ENCODE measurements at places on chromosomes 11 and 22. TPM values are rescaled to one million over a fixed set of nuclear protein-coding genes. Genes with fewer than 3 reads are reported as not detected.
A peak's percentile ranks its signal among the peaks of the same experiment; 100 is the strongest.

The KIF18A gene
- 3.8 TPM for total RNA-seq

The NEFH gene
- total RNA-seq, result 3.1 TPM

The OR51B5 gene
- not detected for total RNA-seq

The TTLL12 gene
- 21.4 TPM for total RNA-seq

The ABTB2 gene
- 12.2 TPM for total RNA-seq

The OR51B2 gene
- not detected for total RNA-seq

The DKK3 gene
- 328 TPM for total RNA-seq

The MS4A7 gene
- not detected for total RNA-seq

The DEPDC7 gene
- total RNA-seq, result 4.0 TPM

The PELI3 gene
- total RNA-seq, result 4.6 TPM

- DNase-seq, result peak; percentile 22
- no peaks in the 10 kb centered on the region for H3K27me3 ChIP-seq
- peaks cover 15% of the 10 kb centered on the region for H3K4me1 ChIP-seq
- peak overlapping the region; percentile 66 for H3K4me3 ChIP-seq
- peak overlapping the region; percentile 41 for H3K27ac ChIP-seq
Measured at GRCh38 chr11:111977146-111978027, 40.2 kb downstream of the DIXDC1 start.

GRCh38 chr11:20388096-20389055 is 860 bp downstream of the PRMT3 start:
- H3K27me3 ChIP-seq, result no peaks in the 10 kb centered on the region
- H3K4me1 ChIP-seq, result peaks cover 6% of the 10 kb centered on the region
- H3K4me3 ChIP-seq, result peak overlapping the region; percentile 90

GRCh38 chr22:23691748-23692423 is 1.1 kb downstream of the RGL4 start:
- peaks cover 6% of the 10 kb centered on the region for H3K36me3 ChIP-seq
- no peaks in the 10 kb centered on the region for H3K27me3 ChIP-seq
- DNase-seq, result no peak
- peaks cover 6% of the 10 kb centered on the region for H3K4me1 ChIP-seq
- no peak overlapping the region for H3K27ac ChIP-seq

DNA sequence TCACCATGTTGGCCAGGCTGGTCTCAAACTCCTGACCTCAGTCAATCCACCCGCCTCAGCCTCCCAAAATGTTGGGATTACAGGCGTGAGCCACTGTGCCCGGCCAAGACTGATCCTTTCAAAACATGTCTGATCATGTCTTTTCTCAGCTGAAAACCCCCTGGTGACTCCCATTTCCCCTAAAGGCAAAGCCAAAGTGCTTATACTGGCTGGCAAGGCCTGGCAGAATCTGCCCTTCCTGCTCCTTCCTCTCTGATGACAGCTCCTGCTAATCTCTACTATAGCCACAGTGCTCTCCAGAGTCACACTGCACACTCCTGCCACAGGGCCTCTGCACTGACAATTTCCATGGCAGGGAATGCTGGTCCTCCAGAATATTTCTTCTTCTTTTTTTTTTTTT is 2.6 kb upstream of the MCHR1 start:
- H3K36me3 ChIP-seq, result no peaks in the 10 kb centered on the region
- peaks cover 14% of the 10 kb centered on the region for H3K4me1 ChIP-seq
- no peak overlapping the region for H3K27ac ChIP-seq
- no peak for DNase-seq
- peaks cover 13% of the 10 kb centered on the region for H3K27me3 ChIP-seq
- H3K4me3 ChIP-seq, result no peak overlapping the region

DNA sequence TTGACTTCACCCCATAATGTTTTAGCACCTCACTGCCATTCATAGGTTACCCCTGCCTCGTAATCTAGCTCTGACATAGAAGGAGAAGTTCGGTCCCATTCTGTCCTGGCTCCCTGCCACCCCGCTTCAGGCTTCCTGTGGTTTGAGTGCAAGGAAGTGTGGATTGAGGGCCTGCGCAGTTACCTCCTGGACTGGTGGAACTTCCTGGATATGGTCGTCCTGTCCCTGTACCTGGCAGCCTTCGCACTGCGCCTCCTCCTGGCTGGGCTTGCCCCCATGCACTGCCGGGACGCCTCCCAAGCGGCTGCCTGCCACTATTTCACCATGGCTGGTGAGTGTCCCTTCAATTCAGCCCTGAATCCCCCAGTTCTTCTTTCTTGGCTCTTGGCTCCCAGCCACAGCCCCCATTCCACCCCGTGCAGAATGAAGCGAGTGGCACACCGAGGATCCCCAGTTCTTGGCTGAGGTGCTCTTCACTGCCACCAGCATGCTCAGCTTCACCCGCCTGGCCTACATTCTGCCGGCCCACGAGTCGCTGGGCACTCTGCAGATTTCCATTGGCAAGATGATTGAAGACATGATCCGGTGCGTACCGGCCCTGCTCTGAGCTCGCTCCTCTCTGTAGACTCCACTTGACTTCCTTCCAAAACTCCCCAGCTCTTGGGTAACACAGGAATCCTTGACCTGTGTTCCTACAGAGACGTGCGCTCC is 15.4 kb downstream of the ART5 start:
- no peaks in the 10 kb centered on the region for H3K4me1 ChIP-seq
- DNase-seq, result no peak
- no peaks in the 10 kb centered on the region for H3K27me3 ChIP-seq
- no peaks in the 10 kb centered on the region for H3K36me3 ChIP-seq

DNA sequence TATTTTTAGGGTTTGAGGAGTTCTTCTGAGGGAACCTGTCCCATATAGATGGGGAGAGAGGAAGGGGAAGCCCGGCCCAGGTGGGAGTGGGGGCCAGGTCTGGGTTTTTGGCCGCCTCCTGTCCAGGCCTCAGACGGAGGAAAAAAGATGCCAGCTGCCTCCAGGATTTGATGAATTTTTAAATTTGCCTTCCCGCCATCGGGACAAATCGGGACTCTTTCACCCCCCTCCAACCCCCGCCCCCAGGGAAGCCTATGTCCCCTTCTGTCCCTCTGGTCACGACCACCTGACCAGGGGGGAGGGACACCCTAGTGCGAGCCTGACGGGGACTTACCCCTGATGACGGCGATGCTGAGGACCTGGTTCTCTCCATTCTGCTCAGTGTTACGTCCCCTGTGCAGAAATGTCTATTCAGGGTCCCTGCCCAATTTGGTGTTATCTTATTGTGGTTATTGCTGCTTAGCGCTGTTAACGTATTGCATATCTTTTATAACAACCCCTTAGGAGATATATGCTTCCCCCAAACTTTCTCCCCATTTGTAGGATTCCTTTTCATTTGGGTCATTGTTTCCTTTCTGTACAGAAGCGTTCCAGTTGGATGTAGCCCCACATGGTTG is 115.9 kb upstream of the GRK3 start:
- peak; percentile 60 for DNase-seq
- peaks cover 5% of the 10 kb centered on the region for H3K4me1 ChIP-seq
- peak overlapping the region; percentile 92 for H3K4me3 ChIP-seq
- H3K27ac ChIP-seq, result peak overlapping the region; percentile 88
- no peaks in the 10 kb centered on the region for H3K36me3 ChIP-seq

- DNase-seq, result no peak
- H3K36me3 ChIP-seq, result no peaks in the 10 kb centered on the region
Measured at GRCh38 chr11:15471048-15471894, 356.5 kb downstream of the INSC start.

- no peak overlapping the region for H3K4me3 ChIP-seq
- no peak overlapping the region for H3K27ac ChIP-seq
- no peaks in the 10 kb centered on the region for H3K36me3 ChIP-seq
Measured at GRCh38 chr11:2888266-2888968, 2.8 kb upstream of the CDKN1C start.

DNA sequence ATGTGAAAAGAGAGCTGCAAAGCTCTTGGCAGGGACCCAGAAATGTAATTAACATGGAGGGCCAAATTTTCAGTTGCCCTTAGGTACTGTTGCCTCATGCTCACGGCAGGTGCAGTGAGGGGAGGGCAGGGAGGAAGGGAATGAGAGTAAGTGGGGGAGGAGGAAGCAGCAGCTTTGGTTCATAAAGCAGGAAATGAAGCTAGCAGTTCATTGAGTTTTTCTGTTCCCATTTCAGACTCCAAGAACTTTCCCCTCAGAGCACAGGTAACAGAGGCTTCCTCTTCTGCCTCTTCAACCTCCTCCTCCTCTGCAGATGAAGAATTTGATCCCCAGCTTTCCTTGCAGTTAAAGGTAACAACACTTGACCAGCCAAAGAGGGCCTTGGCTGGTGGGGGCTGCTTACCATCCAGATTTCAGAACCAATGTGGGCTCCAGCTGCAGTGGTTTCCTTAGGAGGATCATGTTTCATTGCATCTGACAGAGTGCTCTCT is 57.9 kb upstream of the PARVA start:
- H3K36me3 ChIP-seq, result peaks cover 31% of the 10 kb centered on the region
- no peak overlapping the region for H3K27ac ChIP-seq
- DNase-seq, result no peak
- no peaks in the 10 kb centered on the region for H3K4me1 ChIP-seq
- H3K4me3 ChIP-seq, result no peak overlapping the region

DNA sequence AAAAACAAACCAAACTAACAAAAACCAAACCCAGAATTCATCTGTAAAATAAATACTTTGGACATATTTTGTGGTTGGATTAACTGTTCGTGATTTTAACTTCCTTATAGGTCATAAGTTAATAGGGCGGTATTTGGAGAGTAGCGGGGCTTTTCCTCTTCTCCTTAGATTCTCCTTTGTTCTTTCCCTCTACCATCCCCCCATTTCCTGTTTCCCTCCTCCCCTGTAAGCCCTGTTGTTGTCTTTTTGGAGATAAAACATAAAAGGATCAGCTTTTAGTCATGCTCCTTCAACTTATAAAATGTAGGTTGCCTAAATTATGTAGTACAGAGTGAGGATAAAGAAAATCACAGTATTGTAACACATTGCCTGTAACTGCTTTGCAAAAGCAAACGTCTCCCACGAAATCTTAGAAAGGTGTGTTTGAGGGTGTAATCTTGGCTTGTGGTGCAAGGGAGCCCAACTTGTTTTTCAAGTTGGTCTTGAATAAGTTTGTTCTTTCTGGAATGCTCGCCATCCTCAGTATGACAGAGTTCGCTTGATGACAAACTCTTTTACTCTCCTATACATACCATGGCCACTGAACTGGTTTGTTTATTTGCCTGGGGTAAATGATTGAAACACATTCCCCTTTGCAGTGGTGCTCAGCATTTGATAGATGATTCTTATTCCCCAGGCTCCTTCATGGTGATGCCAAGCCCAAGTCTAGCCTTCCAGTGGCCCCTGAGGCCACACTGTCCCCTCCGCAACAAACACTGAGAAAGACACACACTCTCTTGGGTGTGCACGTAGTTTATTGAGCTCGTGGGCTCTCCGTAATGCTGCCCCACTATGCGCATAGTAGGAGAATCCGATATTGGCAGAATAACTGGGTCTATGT is 49.4 kb downstream of the TEAD1 start:
- H3K4me1 ChIP-seq, result peaks cover 56% of the 10 kb centered on the region
- H3K27me3 ChIP-seq, result no peaks in the 10 kb centered on the region
- no peaks in the 10 kb centered on the region for H3K36me3 ChIP-seq
- H3K27ac ChIP-seq, result peak overlapping the region; percentile 76
- DNase-seq, result peak; percentile 60
- H3K4me3 ChIP-seq, result peak overlapping the region; percentile 2

DNA sequence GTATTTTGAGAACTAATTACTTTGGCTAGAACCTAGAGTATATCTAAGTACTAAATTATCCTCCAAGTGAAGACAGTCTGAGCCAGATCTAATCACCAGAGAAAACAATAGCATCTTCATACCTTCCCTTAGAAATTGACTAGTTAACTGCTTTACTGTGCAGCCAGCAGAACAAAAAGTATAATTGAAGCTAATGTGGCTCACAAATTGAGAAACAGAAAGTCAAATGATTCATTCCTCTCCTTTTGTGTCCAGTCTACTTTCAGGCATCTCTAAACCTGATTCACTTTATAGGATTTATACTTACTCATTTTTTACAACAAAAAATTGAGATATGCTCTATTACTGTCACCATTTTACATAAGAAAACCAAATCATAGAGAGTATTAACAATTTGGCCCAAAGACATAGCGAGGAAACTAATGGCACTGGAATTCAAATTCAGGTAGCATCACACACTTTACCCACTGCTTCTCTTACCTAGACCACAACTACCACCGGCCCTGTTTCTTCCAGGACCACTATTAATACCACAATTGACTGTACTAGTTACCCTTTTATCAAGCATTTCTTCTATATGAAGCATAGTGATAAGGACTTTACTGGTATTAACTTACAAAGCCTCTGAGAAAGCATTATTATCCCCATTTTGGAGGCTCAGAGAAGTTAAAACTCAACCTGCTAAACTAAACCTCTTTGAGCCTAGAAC is 1402.6 kb upstream of the TENM4 start:
- H3K36me3 ChIP-seq, result no peaks in the 10 kb centered on the region
- H3K4me1 ChIP-seq, result no peaks in the 10 kb centered on the region
- no peaks in the 10 kb centered on the region for H3K27me3 ChIP-seq

DNA sequence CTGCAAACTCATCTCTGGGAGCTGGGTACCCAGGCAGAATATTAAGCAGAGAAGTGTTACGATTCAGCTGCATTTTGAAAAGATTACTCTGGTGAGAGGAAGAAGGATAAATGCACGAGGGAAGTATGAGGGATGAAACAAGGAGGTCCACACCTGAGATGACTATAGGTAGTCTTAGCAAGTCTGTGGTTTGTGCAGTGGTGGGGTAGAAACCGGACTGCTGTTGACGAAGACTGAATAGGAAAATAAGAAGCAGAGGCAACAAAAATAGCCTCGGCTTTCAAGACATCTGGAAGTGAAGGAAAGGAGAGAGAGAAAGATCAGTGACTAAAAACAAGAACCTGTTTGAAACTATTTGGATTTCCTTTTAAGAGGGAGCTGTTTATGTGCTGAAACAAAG is 810.8 kb downstream of the OPCML start:
- no peak overlapping the region for H3K4me3 ChIP-seq
- H3K4me1 ChIP-seq, result peaks cover 10% of the 10 kb centered on the region
- no peaks in the 10 kb centered on the region for H3K36me3 ChIP-seq
- H3K27ac ChIP-seq, result no peak overlapping the region
- DNase-seq, result no peak
- no peaks in the 10 kb centered on the region for H3K27me3 ChIP-seq

DNA sequence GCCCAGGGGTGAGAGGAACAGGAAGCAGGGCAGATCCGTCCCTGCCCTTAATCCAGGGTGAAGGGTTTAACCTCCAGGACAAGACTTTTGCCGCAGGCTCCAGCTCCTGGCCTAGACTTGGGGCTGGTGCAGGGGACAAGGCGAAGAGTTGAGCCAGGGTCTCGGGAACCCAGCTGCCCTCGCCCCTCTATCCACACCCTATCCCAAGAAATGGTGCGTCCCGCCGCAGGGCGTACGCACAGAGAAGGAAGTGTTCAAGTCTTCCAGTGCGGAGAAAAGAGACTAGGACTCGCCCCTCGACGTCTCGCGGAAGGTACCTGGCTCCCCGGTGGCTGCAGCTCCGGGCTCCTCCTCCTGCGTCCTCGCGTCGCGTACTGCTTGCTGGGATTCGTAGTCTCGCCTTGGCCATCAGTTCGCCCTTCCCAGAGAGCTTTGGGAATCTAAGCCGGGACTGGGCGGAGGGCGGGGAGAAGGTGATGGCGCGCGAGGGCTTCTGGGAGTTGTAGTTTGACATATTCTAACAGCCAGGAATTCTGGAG is at the start of gene ZMAT5:
ZMAT5 (minus strand) TSS at position 376 of the 539 bp plus-strand sequence. CDS start 18,463 bp downstream, outside the sequence.
- no peaks in the 10 kb centered on the region for H3K27me3 ChIP-seq
- H3K4me1 ChIP-seq, result peaks cover 17% of the 10 kb centered on the region
- peak within 1 kb of the TSS; percentile 97 for H3K4me3 ChIP-seq
- peak within 1 kb of the TSS; percentile 96 for H3K27ac ChIP-seq
- peaks cover 17% of the 10 kb centered on the region for H3K36me3 ChIP-seq

GRCh38 chr11:121895919-121896318 is 220.1 kb downstream of the BLID start:
- H3K27ac ChIP-seq, result no peak overlapping the region
- H3K4me1 ChIP-seq, result peaks cover 24% of the 10 kb centered on the region
- DNase-seq, result peak; percentile 74
- H3K27me3 ChIP-seq, result no peaks in the 10 kb centered on the region
- no peaks in the 10 kb centered on the region for H3K36me3 ChIP-seq

- H3K4me3 ChIP-seq, result no peak overlapping the region
- no peaks in the 10 kb centered on the region for H3K4me1 ChIP-seq
- DNase-seq, result no peak
Measured at GRCh38 chr11:120828847-120829246, 195.1 kb upstream of the TBCEL start.

All from astrocyte (in vitro differentiated cells and primary cell).